GM04504 (cell line): ENCODE measurements at places on chromosomes 6 and 20.

GRCh38 chr6:84172080-84172479 is 55.4 kb downstream of the CEP162 start:
- no peak for DNase-seq

GRCh38 chr20:49762940-49763766 is 49.5 kb upstream of the B4GALT5 start:
- DNase-seq: no peak

DNA sequence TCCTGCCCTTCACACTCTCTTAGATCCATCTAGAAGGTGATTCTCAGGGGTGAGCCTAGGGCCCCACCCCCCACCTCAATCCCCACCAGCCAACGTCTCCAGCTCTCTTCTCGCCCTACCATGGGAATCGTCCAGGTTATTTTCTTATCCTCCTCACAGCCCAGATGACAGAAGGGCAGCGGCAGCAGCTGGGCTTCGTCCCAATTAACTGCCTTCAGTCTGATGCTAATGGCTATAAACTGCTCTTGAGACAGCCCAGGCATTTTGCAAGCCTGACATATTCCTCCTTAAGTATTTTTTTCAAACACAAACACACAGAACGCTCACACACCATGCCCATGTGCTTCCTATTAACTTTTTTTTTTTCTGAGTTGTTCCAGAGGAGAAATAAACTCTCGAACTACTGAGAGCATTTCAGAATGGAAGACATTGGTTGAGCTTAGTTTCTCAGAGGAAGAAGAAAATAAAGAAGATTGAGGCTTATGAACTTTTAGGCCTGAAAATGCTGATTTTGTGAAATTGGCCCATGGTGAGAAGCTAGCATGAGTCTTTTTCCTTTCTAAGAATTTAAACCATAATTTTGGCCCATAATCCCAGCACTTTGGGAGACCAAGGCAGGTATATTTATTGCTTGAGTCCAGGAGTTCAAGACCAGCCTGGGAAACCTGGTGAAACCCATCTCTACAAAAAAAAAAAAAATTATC is 124.6 kb downstream of the EYA2 start:
- DNase-seq: peak; percentile 77

- no peak for DNase-seq
These were observed 8.0 kb upstream of the MYLK2 start for GRCh38 chr20:31811198-31811597.

GRCh38 chr6:3808759-3809514 is 40.2 kb upstream of the FAM50B start:
- DNase-seq: peak; percentile 86
